ENCODE measurements at places on chromosomes 2 and 18.

GRCh38 chr2:128228894-128229293 is 89.8 kb downstream of the HS6ST1 start:
- no peak for DNase-seq

- no peak for DNase-seq
Observed at GRCh38 chr2:86315084-86315483, 22.3 kb downstream of the REEP1 start.

- DNase-seq: no peak
Observed at GRCh38 chr2:207473049-207473930, 56.5 kb upstream of the CREB1 start.

DNA sequence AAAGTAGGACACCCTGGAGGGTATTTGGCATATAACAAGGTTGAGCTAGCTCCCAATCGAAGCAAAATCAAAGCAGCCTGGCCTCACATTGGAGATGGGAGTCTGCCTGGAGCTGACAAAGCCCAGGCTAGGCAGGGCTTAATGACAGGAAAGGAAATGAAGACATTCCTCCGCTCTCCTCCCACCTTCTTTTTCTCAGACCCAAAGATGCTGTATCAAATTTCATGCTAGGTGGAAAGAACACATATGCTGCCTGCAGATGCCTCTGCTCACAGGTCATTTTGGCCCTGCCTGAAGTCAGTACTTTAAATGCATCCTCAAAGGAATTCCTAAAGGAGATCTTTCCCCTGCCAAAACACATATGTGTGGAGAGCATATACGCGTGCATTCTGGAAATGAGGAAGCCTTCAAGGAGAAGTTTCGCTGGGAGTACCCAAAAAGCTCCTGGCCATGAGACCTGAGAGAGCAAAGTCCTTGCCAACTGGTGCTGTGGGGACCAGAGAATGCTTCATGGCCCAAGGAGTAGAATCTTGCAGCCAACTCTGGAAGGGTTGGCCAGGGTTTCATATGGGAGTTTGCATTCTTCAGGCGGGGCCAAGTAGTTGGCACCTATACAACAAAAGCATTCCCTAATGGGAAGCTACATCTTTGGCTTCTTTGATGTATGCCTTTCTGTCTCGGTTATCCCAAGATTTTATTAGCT is 88.0 kb downstream of the AQP4 start:
- no peak for DNase-seq

DNA sequence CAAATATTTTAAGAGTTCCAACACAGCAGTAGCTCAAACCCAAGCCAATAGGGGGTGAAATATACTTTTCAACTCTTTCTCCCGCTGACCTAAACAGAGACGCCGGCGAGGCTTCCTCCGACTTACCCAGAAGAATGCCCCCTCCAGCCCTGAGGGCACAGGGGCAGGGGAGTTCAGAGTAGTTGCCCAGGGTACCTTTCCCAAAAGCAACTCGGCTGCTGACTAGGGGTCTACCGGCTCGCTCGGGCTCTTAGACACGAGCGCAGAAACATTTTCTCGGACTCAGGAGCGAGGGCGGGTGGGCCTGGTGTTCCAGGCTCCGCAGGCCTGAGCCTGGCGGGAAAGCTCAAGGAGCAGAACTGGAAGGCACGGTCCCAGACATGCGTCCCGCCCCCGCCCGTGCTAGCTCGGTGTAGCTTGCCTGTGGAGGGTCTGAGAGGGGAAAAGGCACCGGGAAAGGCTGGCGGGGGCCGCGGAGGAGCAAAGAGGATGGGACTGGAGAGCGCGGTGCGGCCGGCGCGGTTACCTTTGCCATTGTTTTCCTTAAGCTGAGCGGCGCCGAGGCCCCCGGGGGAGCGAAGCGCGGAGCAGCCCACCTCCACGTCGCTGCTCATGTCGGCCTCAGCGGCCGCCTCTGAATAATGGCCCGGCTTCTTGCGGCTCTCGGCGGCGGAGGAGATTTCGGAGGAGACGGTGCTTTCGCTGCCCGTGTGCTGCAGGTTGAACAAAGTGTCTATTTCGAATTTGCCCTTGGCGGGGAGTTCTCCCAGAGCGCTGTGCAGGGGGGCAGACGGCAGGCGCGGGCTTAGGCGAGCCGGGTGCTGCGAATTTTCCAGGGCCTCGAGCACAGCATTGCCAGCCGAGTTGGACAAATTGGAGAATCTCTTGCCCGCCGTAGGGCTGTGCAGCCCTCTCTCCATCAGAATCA is 674 bp downstream of the EVX2 start:
- peak; percentile 61 for DNase-seq

GRCh38 chr2:232815569-232815968 is 39.2 kb upstream of the KCNJ13 start:
- DNase-seq: no peak

GRCh38 chr2:216554755-216555154 is 56.1 kb downstream of the RPL37A start:
- no peak for DNase-seq

- DNase-seq: no peak
Observed at GRCh38 chr2:192379736-192380135, 185.0 kb upstream of the TMEFF2 start.

DNA sequence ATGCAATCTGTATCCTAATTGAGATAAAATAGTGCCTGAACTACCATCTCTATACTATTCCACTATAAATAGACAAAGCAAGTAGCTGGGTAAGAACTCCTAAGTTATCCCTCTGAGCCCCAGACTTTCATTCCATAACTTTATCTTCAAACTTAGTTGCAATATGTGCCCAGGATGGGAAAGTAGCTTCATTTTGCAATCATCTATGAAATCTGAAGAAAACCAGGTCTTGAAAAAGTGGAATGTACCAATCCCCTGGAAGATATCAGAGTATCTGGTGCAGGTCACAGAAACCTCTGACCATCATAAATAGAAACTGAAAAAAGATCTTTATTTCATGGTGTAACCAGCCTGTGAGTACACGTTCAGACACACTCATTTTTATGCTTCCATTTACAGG is 78.1 kb upstream of the TMEM178A start:
- no peak for DNase-seq

DNA sequence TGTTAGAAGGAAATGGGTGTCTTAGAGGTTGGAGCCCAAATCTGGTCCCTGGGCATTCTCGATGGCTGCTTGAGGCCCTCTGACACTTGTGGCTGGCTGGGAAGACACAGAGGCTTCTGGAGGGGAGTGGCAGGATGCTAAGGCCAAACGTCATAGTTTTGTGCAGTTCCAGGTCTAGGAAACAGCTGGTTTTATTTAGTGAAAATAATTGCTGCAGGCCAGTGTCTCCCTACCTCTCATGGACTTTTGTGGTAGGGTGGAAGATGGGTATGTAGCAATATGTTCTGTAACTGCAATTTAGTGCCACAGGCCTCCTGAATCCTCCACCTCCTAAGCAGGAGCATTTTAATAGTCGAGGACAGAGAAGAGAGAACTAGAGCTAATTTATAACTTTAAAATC is 32.2 kb upstream of the SPRED2 start:
- no peak for DNase-seq

- no peak for DNase-seq
Observed at GRCh38 chr18:35186291-35187034, 54.4 kb upstream of the ZNF397 start.

DNA sequence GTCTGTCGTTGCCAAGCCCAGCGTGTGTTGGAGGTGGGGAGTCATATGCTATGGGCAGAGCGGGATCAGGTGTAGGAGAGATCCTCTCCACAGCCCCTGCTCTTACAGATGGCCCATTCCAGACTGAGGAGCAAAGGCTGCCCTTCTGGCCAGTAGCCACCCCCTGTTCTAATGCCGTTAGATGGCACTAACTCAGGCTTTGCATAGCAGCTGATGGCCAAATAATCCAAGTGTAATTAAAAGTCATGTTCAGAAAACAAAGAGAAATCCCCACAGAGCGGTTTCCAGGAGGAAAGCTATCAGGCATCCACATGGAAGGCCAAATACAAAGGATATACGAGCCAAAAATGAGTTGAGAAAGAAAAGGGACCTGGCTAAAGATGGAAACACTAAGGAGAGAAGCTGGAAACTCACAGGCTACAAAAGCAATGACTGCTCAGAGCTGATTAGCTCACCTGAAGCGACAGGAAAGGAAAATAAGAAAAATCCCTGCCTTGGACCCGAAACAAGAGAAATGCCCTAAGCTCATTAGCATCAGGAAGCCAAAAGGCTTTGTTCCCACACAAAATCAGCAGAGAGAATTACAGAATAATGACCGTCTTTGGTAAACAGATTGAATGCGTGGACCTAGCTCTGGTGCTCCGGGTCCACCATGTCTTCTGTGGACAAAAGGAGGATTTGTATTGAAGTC is 1002.4 kb upstream of the KLHL29 start:
- DNase-seq: no peak

- peak; percentile 49 for DNase-seq
Observed at GRCh38 chr18:75173738-75174137, 35.2 kb downstream of the PTGR3 start.

GRCh38 chr2:62203459-62203858 is 7.5 kb downstream of the B3GNT2 start:
- no peak for DNase-seq

- DNase-seq: no peak
Observed at GRCh38 chr2:118618279-118618678, 229.2 kb downstream of the EN1 start.

- no peak for DNase-seq
Observed at GRCh38 chr2:38239452-38239851, 137.6 kb downstream of the ATL2 start.

DNA sequence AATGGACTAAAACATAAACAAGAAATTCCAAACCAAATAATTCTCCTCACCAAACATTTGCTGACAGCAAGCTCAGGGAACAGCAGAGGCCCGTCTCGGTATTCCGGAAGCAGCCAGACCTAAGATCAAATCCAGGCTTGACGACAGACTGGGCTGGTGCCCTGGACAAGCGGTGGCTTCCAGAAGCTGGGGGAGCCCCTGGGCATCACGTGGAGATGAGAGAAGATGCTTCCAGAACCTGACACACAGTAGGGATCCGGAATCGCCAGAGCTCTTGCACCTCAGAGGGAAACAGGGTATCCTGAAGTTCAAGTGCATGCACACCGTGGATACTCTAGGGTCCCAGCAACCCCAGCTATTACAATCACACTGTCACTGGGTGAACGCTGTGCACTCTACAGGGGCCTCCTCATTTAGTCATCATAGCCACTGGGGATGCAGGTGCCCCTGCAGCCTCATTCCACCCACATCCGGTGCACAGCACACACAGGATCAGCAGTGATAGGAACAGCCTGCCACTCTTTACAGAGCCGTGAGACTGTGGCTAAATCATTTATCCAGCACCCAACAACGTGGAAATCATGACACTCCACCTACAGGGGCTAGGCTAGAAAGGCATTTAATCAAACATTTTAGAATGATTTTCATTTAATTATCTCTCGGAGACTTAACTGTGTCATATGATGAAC is 102.6 kb downstream of the HDAC4 start:
- no peak for DNase-seq
